ENCODE measurements at places on chromosomes 16 and 17.

DNA sequence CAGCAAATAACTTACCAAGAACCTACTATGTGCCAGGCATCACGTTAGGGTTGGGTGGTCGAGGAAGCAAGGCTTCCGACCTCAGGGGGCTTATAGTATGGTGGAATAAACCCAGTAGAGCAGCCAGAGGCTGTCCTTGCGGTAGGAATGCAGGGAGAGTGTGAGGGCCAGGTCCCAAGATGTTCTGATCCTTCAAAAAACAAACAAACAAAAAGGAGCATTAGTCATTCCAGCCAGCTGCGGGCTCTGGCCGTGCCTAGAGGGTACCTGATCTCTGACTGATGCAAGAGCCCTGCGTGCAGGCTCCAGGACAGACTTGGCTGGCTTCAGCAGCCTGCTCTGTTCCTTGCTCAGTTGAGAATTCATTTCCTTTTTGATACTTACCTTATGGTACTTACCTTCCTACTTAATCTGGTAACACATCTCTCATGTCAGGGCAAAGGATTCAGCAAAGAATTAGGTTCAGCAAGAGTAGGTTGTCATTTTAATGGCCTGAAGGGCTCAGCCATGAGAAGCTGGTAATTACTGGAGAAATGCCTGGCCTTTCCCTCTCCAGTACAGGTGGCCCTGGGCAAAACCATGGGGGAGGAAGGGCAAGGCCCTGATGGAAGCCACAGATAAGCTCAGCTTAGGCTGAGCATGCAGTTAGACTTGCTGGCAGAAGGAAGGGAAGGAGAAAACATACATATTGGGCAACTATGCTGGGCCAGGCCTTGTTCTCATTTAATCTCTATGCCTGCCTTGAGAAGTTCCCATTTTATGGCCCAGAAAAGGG lies 18.4 kb downstream of the CYB5D2 start:
- DNase-seq: peak; percentile 92

- DNase-seq: no peak
Measured at GRCh38 chr17:48132385-48132784, 24.8 kb downstream of the SNX11 start.

GRCh38 chr16:21703589-21704174 lies 39.9 kb downstream of the OTOA start:
- DNase-seq: no peak

- peak; percentile 84 for DNase-seq
Measured at GRCh38 chr17:77356109-77356689, 215.4 kb downstream of the SEC14L1 start.

DNA sequence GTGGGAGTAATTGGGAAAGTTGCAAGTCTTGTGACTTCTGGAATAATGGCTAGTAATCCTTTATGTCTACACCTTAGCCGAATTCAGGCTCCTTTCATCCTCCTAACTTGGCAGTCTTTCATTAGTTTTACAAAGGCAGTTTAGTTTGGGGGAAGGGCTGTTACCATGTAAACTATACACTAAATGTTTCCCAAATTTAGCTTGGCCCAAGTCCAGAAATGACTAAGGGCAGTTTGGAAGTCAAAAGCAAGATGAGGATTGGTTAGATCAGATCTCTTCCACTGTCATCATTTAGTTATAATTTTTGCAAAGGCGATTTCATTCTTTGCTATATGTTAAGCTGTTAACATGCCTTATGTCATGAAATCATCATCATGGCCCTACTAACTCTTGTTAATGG lies 115.4 kb upstream of the CACNG3 start:
- DNase-seq: no peak

DNA sequence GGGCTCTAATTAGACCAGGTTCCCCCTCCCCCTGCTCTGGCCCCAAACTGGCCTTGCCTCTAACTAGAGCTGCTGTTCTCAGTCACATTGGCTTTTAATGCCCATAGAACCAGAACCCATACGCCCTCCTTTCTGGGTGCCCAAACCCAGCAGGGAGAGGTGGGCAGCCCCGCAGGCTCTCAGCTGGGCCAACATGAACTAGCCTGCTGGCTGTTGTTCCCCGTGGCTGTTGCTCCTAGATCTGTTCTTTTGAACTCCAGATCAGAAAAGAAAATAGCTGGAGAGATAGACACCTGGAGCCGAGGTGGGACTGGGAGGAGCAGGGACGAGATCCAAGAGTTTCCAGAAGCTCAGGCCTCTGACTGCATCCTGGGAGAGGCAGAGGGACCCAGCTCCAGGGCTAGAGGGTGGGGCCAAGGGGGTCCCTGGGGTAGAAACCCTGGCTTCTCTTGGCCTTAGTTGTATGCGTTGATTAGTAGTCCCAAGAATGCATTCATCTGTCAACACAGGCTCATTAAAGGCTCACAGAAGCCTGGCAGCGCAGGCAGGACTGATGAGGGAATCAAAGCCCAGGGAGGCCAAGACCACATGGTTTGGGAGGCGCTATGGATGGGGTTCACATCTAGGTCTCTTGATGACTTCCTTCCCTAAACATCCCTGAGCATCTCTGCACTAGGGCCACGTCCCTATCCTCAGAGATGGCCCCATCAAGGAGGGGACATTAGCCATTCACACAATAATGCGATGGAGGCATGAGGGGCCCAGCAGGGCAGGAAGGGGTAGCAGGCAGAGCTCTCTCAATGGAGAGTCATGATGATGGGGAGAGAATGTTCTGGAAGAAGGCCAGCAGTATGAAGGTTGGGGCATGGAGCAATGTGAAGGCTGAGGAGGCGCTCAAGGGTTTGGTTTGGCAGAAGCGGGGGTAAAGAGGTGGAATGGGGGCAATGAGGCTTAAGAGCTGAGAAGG lies 1.3 kb upstream of the CPSF4L start:
- DNase-seq: peak; percentile 68

DNA sequence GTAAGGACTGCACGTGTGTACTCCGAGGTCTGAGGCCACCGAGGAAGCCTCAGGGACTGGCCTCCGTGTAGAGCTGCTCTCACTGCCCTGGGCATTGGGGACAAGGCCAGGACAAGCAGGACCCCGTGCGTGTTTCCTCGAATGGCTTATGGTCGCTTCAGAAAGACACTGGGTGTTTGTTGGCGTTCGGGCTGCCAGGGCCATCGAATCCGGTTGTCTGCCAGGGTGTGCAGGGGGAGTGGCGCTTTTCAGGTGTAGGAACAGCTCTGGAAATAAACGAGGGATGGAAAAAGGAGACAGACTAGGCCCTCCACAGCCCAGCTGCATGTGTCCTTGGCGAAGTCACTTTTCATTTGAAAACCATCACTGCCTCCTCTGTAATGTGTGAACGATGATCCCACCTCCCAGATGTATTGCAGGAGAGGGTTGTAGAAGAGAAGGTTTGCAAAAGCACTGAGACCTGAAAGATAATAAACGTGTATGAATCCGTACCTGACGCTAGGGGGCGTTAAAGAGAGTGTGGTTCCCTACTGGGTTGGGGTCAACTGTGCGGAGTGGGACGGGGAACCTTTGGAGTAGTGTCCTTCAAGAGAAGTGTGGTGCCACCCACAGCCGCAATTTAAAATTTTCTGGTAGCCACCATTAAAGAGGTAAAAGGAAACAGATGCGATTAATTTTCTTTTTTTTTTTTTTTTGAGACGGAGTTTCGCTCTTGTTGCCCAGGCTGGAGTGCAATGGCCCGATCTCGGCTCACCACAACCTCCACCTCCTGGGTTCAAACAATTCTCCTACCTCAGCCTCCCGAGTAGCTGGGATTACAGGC lies 2.1 kb upstream of the ZSCAN10 start:
- peak; percentile 85 for DNase-seq
